BJ (cell line): ENCODE measurements at places on chromosomes 13 and 19. TPM values are rescaled to one million over a fixed set of nuclear protein-coding genes. Genes with fewer than 3 reads are reported as not detected.

The TNFRSF19 gene
- 11.6 and 14.8 TPM in 2 replicates for polyA plus RNA-seq

The ZNF415 gene
- polyA plus RNA-seq = 4.6 and 6.3 TPM in 2 replicates

The TLE2 gene
- polyA plus RNA-seq = 0.74 and 1.0 TPM in 2 replicates

The FGF22 gene
- 0.05 TPM in 1 of 2 replicates, not detected in the other for polyA plus RNA-seq

The RAB3D gene
- polyA plus RNA-seq = 9.7 and 12.0 TPM in 2 replicates

The TJP3 gene
- not detected in 2 replicates for polyA plus RNA-seq

The ZNF132 gene
- 2.7 and 3.2 TPM in 2 replicates for polyA plus RNA-seq

The NTN5 gene
- polyA plus RNA-seq = 0.10 and 0.11 TPM in 2 replicates

The ZNF723 gene
- not detected in 2 replicates for polyA plus RNA-seq

The CEACAM8 gene
- not detected in 2 replicates for polyA plus RNA-seq

The ZIM2 gene
- not detected in 2 replicates for polyA plus RNA-seq

The SLC7A9 gene
- polyA plus RNA-seq = not detected in 2 replicates

The ACP7 gene
- not detected in 2 replicates for polyA plus RNA-seq

The WDR88 gene
- polyA plus RNA-seq = not detected in 2 replicates

The RUBCNL gene
- polyA plus RNA-seq = 0.22 and 0.36 TPM in 2 replicates

The FGF14 gene
- 0.01 TPM in 2 replicates for polyA plus RNA-seq

The ZNF534 gene
- polyA plus RNA-seq = 0.05 TPM in 1 of 2 replicates, not detected in the other

The C13orf42 gene
- polyA plus RNA-seq = not detected in 2 replicates

The ZNF99 gene
- polyA plus RNA-seq = not detected in 2 replicates

The CLEC17A gene
- not detected in 2 replicates for polyA plus RNA-seq

The OR7A5 gene
- polyA plus RNA-seq = not detected in 2 replicates

The SIAH3 gene
- not detected in 2 replicates for polyA plus RNA-seq
